ENCODE measurements at places on chromosomes 16 and 17.

DNA sequence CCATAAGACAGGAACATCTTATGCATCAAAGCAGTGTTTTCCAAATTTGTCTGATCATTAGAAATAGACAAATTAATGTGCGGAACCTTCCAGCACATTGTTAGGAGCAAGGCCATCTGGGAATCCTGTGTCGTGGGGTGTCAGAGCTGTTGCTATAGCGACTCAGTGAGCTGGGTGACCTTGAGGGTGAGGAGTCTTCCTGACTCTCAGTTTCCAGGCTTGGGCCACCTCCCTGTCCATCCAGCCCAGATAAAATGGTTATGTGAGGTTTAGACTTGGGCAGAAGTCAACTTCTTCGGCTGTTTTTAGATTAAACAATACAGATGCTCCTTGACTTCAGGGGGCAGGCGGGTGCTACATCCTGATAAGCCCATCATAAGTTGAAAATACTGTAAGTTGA, 20.6 kb downstream of the MT1X start:
- no peak for DNase-seq

- DNase-seq, result no peak
Measured at GRCh38 chr16:64522548-64522947, 599.3 kb downstream of the CDH11 start.

- DNase-seq, result no peak
Measured at GRCh38 chr16:81894592-81894991, 115.5 kb downstream of the PLCG2 start.

- no peak for DNase-seq
Measured at GRCh38 chr17:73151916-73152632, 12.7 kb upstream of the SSTR2 start.

GRCh38 chr17:80308692-80309517, 48.3 kb downstream of the RNF213 start:
- DNase-seq, result no peak

DNA sequence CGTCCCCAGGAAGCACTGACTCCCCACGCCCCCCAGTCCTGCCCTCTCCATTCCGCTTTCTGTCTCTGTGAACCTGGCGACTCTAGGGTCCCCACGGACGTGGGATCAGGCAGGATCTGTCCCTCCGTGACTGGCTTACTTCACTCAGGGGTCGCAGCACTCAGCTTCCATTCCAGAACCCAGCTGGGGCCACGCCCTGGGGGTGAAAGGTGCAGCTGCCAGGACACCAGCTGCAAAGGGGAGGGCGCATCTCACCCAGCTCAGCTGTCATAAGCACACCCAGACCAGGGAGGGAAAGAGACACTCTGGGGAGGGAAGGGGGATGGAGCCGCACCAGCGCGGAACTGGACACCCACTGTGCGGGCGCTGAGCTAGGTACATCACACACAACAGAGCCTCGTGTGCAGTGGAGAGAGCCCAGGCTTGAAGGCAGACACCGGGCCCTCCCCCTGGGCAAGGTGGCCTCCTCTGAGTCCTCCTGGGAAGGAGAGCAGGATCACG, 18.5 kb upstream of the HEXD start:
- DNase-seq, result no peak

DNA sequence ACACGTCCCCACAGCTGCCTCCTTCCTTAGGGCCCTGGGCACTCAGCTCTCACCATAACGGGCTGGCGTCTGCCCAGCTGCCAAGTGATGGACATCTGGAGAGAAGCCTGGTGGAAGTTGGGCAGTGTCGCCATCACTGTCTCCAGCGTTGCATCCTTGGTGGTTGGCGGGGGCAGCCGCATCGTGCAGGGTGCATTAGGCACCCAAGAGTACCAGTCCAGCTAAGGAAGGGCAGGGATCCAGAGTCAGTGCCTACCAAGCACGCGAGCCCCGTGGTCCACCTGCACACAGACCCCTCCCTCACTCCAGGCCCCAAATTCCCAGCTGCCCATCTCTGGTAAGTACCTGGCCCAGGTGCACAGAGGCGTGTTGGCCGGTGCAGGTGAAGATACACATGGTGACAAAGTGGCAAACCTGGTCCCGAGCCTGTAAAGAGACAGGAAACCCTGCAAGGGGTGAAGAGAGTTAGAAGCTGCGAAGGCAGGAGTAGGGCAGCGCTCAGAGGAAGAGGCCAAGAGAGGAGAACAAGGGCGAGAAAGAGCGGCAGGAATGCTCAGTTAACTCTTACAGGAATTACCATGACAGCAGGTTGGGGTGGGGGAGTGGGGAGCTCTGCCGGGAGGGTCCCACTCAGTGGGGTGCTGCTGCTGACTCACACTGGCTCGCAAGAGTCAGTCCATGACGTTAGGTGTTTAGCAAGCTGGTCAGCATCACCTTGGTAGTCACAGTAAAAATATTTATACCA, 9.5 kb downstream of the ALOX15 start:
- no peak for DNase-seq

GRCh38 chr17:55321427-55322060, 56.8 kb downstream of the HLF start:
- DNase-seq, result no peak

DNA sequence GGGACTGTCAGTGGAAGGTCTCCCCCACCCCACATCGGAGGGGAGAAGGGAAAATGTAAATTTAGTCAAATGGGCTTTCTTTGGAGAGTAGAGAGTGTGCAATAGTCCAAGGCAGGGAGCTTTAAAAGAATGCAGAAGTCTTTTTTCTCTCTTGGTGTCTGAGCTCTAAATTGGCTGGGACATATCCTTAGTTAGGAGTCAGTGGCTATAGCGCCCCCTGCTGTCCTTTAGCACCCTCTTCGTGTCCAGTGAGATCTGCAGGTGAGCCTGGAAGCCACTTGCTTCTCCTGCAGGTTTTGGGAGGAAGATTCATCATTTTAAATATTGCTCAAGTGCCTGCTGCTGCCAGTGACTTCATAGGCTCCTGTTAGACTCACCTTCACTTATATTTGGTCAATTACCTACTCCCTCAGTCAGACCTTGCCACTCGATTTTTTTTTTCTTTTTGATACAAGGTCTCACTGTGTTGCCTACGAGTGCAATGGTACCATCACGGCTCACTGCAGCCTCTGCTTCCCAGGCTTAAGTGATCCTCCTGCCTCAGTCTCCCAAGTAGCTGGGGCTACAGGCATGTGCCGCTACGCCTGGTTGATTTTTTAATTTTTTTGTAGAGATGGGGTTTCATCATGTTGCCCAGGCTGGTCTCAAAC, 174.8 kb downstream of the PRKCB start:
- peak; percentile 84 for DNase-seq

DNA sequence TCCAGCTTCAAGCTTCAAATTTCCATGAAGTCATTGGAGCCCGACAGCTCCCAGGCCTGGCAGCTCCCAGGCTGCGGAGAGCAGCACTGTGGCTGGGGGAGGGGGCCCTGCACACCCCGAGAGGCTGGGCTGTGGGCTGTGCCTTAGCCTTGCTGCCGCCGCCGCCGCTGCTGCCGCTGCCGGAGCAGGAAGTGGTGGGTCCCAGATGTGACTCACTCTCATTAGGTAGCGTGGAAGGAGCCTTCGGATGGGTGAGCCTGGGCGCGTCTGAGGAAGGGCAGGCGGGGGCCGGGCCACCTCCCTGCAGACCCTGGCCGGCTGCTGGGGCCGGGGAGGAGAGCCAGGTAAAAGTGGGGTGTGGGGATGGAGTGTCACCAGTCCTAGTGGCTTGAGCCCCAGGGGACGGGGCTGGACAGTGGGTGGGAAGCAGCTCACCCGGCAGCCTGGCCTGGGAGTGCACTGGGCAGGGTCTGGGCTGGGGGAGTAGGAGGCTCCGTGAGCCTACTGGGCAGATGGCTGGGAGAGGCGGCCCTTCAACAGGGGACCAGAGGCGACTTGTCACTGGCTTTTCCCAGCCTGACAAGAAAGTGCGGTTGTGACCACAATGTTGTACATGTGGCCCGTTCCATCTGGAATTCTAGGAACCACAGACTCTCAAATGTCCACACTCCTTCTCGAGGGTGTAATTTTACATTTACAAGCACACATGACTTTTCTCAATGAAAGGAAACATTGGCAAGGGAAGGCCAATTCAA, at the start of gene ADCY7:
TSS of gene ADCY7 (plus strand) at position 215 of the 755 bp plus-strand sequence. CDS start 21,629 bp downstream, outside the sequence.
- no peak for DNase-seq

GRCh38 chr16:54479546-54479945, 193.0 kb upstream of the IRX3 start:
- DNase-seq, result no peak

DNA sequence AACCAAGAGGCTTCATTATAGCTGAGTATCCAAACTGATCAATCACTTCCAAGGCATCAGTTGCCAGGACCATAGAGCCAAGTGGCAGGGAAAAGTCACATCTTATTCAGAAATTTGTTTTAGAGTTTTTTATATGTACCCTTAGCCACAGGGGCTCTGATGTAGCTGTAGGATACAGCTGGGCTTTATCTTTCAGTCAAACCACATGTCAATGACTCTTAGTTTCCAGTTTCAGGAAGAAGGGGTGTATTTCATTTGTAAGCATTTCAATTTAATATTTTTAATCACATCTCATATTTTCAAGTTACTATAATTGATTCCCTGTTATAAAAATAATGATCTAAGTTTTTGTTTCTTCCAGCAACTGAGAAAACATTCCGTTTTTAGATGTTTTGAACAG, 2.9 kb upstream of the FLCN start:
- DNase-seq, result no peak

GRCh38 chr17:17227608-17228520, 9.1 kb downstream of the FLCN start:
- DNase-seq, result no peak

DNA sequence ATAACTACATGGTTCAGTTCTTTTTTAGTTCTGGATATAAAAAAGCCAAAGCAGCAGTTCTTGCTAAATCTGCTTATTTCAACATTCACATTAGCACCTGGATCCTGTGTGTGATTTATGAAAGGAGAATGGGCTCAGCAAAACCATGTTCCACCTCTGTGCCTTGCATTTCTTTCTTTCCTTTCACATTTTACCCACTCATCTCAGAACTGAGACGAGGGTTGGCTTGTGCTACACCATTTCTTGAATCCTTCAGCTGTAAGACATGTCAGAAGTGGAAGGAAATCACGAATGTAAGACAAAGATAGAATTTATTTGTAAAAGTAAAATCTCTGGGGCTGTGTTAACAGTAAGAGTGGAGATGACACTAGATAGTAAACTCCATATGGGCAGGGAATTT, 1.2 kb upstream of the UTP6 start:
- DNase-seq, result no peak

GRCh38 chr17:78973196-78973595, 6.5 kb downstream of the LGALS3BP start:
- no peak for DNase-seq

DNA sequence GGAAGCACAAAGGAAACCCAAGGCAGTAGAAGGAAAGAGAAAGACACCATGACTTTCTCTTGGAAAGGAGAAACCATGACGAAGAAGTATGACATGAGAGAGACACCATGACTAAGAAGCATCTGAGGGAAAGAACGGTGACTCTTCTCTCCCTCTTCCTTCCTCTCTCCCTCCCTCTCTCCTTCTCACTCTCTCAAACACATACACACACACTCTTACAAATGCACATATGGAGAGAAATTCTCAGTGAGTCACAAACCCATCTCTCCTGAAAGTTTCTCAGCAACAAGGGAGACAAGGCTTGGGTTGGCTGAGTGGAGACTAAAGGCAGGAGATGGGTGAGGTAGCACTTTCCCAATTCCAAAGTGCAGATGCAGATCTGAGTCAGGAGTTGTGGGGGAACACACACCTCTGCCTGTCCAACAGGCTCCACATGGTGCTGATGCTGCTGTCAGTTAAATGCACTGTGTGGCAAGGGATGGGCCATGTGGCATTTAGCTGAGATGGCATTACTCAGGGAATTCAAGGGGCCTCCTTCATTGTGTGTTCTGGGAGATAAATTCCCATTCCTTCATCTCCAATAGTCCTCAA, 336.7 kb upstream of the C16orf82 start:
- DNase-seq, result no peak
